Fibroblast of villous mesenchyme (primary cell): ENCODE measurements at places on chromosomes 2 and 18.

GRCh38 chr2:175251425-175252041, 70.0 kb upstream of the ATP5MC3 start:
- peak; percentile 51 for DNase-seq

DNA sequence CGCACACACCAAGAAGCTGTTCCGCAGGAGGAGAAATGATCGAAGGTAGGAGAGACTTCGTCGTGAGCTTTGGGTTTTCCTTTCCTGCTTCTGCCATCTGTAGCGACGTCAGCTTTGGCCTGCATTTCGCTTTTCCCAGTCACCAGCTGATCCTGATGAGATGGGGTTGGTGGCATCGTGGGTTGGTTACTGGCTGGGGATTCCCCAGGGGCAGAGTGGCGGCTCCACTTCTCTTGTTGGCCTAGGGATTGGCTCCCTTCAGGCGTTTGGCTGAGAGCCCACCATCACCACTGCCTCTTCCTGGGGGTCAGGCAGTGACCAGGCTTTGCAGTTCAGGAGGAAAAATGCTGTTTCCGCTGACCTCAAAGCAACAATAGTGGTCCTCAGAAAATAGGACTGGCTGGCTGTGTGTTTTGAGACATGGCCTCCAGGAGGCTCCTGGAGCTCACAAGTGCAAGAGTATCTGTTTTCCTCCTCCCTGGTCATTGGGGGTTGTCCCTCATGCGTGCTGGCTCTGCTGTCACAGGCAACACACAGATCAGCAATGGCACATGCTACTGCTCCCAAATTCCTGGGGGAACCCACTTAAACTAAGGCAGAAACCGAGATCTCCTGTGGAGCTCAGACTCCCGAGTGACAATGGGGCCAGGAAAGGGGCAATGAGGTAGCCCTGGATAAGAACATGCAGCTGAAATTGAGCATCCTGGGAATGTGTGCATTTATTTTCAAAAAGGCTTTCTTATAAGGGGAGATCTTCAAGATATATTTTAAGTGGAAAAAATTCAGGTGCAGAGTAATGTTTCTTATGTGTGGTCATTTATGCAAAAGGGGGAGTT, 173.0 kb downstream of the CTIF start:
- DNase-seq, result peak; percentile 57

DNA sequence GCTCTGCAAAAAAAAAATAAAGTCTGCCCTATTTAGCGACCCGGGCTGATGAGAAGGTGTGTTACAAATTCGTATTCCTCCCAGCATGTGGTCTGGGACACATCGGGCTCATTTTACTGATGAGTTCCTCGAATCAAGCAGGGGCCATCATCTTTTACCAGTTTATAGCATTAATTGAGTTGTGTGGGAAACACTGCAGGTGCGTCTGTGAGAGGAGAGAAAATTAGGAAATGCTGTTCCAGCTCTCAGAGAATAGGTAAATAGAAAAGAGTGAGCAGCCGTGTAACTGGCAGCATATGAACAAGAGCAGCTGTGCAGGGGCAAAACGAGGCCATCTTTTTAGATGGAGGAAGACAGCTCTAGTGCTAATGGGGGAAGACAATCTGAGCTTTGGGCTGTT, 216.7 kb downstream of the SETBP1 start:
- DNase-seq, result no peak

DNA sequence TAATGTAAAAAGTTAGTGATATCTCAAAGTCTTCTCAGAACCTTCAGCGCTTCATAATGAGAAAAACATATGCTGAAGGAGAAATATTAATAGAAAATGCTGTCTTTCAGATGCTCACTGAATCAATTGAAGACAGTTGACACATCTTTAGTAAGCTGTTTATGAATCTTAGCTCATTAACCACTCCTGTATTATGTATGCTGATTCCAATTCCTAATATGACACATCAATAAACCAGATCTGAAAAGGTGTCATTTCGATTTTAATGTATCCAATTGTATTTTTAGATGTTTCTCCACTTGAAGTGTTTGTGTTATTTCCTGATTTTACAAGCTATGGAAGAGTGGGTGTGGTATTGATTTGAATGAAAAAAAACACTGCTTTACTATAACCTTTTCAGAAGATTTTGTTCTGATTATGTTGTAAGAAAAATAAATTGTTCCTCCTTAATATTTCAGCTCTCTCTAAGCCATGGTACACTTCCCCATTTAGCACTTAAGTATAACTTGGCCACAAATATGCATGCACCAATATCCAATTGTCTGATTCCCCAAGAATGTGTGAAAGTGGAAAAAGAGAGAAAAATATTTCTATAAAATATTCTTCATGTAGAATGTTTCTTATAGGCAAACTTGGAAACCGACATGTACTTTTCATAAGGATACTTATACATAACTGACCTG, 569.8 kb downstream of the ARHGAP15 start:
- no peak for DNase-seq

DNA sequence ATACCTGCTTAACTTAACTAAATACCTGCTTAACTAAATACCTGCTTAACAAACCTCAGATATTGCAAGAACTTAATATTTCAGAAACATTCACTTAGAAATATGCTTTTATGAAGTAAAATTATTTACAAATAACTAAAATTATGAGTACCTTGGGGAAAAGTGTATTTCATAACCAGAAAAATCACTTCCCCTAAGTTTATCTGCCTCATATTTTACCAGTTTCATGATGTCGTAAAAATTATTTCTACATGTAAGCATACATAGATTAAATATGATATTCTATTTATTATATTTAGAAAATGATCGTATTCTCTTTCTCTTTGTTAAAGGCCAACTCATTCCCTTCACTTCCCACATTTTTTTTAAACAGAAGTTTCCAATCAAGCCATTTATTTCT, 41.5 kb upstream of the DSC1 start:
- no peak for DNase-seq

DNA sequence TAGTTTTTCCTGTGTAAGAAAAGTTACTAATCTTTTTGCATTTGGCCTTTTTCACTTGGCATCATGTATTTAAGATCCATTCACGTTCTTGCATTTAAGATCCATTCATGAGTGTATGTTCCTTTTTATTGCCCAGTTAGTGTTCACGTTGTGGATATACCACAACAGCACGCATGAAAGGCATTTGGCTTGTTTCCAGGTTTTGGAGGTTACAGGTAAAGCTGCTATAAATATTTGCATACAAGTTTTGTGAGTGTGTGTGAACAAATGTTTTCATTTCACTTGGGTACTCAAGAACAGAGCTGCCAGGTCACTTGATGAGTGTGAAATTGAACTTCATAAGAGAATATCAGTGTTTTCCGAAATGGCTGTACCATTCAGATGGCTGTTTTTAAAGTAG, 121.2 kb downstream of the CCBE1 start:
- DNase-seq, result no peak

DNA sequence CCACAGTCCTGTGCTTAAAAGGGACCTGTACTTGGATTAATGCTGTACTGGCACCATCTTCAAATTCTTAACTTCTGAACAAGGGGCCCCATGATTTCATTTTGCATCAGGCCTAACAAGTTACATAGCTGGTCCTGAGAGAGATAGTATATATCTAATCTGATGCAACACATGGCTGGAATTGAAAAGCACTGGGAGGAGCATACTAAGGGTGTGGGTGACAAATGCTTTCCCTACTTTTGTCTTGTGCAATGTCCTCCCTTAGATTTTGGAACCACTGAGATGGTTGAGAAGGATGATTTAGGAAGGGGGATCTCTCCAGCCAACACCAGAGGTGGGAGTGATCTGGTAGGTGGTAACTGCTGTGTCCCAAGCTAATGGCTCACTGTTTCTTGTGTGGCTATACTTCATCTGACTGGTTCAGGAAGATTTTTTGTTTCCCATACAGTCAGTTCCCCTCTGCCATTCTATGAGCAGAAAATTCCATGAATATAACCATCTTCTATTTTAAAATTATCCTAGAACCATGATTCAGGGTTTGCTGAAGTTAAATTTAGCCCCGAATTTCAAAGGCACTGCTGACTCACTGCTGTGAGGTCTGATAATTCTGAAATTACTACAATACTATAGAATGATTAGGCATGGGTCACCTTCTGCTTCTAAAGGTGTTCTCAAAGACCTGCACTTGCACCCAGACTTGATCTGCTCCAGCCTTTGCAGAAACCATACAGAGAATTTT, 108.3 kb upstream of the NCKAP5 start:
- DNase-seq, result peak; percentile 23

GRCh38 chr2:88959480-88960204, 268.2 kb downstream of the RPIA start:
- no peak for DNase-seq

DNA sequence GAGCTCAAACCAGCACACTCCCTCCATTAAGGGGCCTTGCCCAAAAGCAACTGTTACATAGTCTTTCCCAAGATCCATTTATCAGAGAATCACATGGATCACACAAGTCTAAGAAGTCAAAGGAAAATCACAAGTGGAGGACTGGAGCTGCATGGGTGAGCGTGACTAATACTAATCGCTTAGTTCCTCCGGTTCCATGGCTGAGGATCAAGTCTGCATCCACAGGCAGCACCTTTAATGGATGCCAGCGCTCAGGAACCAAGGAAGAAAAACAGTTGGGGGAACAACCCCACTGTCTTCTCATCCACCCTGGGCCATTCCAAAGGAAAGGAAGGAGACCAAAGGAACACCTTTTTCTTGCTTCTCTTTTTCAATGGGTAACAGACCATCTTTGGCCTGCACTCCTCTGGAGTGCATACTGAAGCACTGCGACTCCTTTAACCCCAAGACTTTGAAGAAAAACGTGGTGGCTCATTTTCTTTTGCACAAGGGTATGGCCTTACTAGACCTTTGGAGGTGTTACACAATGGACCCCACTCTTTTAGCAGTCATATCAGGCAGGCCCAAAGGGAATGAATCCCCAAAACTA, 9.2 kb upstream of the WDR33 start:
- peak; percentile 24 for DNase-seq

DNA sequence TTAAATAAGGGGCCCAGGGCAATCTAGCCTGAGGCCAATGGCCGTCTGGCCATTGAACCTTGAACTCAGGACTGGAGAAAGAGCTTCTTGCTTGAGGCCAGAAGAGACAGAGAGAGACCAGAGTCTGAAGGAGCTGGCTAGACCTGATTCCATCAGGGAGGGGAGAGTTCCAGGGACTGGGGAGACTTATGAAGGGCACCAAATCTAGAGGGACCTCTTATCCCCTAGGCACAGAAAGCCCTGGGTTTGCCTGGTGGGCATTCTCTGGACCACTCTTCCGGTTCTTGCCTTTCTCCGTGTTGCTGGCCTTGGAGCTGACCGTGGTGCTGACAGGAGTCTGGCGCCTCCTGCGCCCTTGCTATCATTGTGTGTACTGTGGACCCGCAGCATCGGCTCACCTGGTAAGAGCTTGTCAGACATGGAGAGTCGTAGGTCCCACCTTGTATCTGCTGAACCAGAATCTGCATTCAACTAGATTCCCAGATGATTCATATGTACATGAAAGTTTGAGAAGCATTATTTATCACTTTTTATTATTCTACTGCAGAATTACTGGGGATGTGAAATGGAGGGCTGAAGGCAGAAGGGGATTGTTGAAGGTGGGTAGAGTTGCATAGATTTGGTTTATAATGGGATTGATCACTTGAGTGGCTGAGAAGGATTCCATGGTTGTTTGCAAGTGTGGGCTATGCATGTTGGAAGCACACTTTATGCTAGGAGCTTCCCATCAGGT, 4.3 kb upstream of the TRPM8 start:
- peak; percentile 33 for DNase-seq

- DNase-seq, result no peak
These were observed 326.7 kb downstream of the SUCLG1 start for GRCh38 chr2:84132370-84132769.

DNA sequence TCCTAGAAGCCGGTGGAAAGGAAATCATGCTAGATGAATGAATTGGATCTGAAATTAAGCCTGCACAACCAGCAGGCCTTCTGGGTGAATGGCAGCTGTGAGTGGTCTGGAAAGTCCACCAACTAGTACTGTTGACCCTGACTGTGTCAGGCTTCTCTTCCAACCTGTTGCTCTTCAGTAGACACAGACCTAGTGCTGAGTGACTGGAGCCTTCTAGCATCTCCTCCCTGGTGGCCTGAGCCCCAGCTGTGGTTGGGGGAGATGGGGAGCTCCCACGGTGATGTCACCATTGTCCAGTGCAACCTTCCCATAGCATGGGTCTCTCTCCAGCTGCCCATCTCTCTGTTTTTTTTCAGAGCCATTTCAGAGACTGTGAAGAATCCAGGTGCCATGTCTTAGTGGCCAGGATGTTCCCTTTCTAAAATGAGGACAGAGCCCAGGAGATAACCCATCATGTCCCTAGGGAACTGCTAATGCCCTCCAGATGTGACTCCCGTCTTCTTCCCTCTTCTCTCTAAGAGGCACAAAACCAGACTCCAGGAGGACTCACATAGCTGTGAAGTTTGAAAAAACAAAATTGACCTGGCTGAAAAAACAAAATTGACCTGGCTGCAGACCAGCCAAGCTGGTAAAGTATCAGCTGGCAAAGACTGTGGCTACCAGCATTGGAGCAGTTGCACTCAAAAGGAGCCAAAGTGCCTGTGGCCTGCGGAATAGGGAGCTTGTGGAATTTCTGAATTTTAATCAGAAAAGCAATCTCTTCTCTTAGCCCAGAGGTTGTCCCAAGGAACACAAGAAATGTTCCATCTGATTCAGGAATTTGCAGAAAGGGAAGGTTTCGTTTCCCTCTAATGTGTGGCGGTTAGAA, 67.4 kb upstream of the RPL31 start:
- no peak for DNase-seq

GRCh38 chr2:48854681-48855080, 99.2 kb upstream of the LHCGR start:
- DNase-seq, result no peak

- DNase-seq, result peak; percentile 81
These were observed 25.2 kb upstream of the STON1 start for GRCh38 chr2:48504647-48505327.

DNA sequence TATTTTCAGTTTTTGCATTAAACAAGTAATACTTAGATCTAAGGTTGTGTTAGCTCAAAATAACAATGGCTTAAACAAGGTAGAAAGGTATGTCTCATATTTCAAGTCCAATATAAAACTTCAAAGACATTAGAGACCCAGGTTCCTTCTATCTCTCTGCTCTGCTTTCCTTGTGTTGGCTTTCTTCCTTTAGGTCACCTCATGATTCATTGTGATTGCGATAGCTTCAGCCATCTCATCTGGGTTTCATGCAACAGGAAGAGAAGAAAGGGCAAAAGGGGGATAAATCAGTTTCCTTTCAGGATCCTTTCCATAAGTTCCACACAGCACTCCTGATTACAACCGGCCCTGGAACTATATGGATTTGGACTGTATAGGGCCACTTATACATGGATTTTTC, 16.0 kb upstream of the TBR1 start:
- no peak for DNase-seq

- DNase-seq, result no peak
These were observed 43.3 kb downstream of the SNED1 start for GRCh38 chr2:241041589-241042158.
